ENCODE measurements at places on chromosomes 6 and 20.
A peak's percentile ranks its signal among the peaks of the same experiment; 100 is the strongest.

DNA sequence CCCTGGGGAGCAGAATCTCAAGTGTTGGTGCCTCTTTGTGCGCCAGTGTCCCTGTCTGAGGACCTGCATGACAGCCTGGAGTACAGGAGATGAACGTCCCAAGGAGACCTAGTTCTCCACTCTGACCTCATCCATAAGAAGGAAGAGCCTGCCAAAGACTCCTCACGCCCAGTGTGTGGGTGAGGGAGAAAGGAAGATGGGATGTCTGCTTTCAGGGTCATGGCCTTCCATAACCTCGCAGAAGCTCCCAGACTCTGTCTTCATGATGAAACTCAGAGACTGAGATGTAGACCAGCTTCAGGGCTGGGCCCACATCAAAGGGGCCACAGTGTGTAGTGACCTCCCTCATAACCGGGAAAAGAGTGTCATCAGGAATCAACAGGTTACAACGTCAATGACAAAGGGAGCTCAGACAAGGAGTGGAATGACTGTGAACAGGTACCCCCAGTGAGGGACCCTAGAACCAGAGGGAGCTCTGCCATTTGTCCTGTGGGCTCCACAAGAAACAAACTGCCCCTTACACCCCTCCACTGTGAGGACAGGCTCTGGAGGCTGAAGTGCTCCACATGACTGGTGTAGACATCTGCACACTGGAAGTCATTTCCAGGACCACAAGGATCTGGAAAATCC, 8.1 kb downstream of the HLA-DQB1 start:
- no peak for DNase-seq

GRCh38 chr20:58522666-58523065, 7.5 kb upstream of the APCDD1L start:
- no peak for DNase-seq

DNA sequence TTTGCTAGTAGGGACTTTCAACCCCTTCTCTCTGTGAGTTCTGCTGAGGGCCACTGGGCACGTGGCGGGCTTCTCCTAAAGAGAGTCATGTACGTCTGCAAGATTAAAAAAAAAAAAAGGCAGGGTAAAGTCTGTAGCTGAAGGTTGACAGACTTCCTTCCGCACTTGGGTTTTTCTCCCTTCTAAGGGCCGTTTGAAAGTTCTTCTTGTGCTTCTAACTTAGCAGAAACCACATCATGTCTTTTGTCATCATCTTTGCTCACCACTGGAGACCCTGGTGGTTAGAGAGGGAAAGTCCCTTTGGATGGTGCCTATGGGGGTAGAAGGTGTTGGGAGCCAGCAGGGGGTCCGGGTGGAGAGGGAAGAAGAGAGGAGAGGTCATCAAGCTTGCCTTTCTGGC, 31.4 kb downstream of the PRDM1 start:
- DNase-seq, result no peak

DNA sequence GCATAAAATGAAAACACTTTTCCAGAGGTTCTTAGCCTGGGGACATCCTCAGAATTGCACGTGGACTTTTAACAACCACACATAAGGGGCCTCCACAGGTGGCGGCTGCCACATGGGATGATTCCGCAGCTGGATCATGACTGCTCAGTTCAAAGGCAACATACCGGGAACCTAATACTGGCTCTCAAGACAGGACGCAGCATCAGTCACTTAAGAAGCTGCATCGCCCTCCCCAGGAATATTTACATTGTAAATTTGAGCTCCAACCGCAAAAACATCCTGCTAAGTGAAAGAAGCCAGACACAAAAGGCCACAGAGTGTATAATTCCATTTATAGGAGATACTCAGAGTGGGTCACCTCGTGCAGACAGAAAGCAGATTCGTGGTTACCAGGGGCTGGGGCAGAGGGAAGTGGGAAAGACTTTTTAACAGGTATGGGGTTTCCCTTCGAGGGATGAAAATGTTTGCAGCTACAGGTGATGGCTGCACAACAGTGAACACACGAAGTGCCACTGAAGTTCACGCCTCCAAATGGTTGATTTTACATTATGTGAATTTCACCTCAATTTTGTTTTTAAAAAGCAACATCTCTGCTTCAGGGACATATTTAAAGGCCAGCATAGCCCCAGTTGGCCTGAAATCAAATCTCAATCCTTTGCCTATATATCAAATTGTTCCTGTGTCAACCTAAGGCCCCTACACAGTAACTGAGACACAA, 141.5 kb downstream of the BMP7 start:
- DNase-seq, result no peak

GRCh38 chr6:11296449-11297375, 64.2 kb upstream of the NEDD9 start:
- DNase-seq, result no peak

DNA sequence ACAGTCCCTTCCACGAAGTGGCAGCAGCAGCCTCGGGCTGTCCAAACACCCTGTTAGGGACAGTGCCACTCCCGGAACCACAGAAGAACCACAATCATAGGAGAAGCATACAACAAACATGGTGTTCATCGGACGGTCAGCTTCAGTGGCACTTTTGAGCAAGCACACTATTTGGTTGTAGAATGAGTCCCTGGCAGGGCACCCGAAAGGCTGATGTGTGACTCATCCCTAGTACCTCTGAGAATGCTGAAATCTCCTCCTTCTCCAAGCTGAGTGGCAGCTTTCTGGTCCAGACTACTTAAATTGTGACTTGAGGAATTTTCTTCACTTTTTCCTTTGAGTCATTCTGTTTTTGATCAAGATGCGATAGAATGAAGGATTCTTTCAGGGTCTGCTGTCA, 282.5 kb downstream of the ESR1 start:
- DNase-seq, result peak; percentile 73

DNA sequence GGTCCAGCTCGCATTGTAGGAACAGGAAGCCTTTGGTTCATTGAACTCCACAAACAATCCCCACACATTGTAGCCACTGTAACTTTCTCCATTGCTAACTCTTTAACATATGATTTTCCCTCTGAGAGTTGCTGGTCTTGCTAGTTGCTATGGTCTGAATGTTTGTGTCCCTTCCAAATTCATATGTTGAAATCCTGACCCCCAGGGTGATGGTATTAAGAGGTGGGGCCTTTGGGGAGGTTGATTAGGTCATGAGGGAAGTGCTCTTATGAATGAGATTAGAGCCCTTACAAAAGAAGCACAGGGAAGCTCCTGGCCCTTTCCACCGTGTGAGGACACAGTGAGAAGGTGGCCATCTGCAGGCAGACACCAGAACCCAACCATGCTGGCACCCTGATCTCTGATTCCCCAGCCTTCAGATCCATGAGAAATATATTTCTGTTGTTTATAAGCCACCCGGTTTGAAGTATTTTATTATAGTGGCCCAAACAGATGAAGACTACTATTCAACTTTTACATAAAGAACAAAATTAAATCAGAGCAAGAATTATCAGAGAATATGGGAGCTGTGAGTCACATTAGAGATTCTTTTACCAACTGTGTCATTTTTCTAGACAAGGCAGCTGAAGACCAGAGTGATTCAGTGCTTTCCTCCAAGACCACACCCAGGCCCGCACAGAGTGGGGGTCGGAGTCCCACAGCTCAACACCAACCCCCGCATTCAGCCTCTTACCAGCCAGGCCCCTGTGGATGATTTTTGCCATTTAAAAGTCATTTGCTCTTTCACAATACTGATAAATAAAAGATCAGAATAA, 143.0 kb downstream of the SAMD5 start:
- DNase-seq, result peak; percentile 7

DNA sequence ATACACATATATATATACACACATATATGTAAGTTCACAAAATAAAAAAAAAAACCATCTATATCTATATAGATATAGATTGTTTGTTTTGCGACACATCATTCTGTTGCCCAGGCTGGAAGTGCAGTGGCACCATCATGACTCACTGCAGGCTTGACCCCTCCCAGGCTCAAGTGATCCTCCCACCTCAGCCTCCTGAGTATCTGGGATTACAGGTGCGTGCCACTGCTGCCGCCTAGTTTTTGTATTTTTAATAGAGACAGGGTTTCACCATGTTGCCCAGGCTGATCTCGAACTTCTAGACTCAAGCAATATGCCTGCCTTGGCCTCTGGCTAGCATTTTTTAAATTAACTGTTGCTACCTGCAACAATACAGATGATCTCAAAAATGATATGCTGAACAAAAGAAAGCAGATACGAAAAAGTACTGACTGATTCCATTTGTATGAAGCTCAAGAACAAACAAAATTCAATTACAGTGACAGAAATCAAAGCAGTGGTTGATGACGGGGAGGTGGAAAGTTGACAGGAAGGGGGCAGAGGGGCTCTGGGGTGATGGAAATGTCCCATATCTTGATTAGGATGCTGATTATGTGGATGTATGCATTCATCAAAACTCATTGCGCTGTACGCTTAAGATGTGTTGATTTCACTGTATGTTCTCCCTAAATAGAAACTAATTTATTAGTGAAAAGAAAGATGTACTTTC, 49.6 kb downstream of the ATXN1 start:
- peak; percentile 95 for DNase-seq

- DNase-seq, result no peak
These were observed 268.5 kb downstream of the TAF4 start for GRCh38 chr20:61797200-61797599.

DNA sequence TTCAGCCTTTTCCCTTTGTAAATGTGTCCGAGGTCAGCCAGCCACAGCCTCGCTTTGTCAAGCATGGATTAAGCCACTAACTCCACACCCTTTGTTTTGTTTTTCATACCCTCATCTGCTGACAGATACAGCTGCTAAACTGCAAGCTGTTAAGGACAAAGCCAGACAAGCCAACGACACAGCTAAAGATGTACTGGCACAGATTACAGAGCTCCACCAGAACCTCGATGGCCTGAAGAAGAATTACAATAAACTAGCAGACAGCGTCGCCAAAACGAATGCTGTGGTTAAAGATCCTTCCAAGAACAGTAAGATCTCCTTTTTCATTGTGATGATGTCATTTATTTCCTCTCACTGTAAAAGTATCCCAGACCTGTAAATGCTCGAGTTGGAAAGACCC, 269.3 kb downstream of the ARHGAP18 start:
- DNase-seq, result peak; percentile 11

- DNase-seq, result no peak
These were observed 111.1 kb upstream of the DUSP22 start for GRCh38 chr6:181049-181654.

DNA sequence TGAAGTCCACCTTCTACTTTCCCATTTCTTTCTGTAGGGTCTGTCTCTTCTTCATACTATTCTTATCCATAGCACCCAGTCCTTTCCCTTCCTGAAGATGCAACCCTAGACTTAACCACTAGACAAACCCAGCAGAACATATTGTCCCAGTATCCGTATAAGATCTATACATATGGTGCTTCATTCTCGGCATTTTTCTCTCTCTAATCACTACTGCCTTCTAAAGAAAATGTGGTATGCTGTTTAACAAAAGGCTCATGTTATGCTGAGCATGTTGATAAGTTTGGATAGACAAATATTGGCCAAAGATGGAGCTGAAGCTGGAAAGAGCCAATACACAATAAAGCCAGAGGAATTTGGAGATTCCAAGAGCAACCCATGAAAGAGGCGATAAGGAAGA, 212.6 kb downstream of the MAFB start:
- DNase-seq, result no peak

DNA sequence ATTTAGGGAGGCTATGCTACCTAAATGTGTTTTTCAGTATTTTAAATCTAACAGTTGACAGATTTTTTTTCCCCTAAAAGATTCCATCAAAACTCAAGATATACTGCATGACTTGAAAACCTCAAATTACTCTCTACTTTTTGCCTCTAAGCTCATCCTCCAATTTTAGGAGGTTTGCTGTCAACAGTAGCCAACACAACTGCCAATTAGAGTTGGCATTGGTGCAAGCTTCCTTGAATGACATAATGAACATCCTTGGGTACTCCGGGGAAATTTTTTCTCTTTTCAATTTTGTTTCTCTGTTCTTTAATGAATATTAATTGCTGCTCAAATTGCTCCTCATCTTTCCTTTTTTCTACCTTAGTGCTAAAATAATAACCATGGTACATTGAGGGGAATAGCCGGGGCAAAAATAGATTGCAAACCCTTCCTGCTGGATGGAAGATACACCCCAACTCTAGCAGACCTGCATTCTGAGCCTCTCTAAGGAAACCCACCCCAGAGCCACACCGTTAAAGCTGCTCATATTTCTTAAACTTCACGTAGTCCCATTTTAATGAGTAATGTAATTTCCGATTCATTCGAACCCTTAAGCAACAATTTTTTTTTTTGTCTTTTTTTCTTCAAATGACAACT, 34.3 kb downstream of the SLC22A23 start:
- no peak for DNase-seq

- DNase-seq, result no peak
These were observed 15.2 kb downstream of the VNN1 start for GRCh38 chr6:132698608-132699007.

- no peak for DNase-seq
These were observed 122.6 kb upstream of the PLCB4 start for GRCh38 chr20:8946036-8946940.

- peak; percentile 92 for DNase-seq
These were observed 84.4 kb downstream of the GMPR start for GRCh38 chr6:16322666-16323312.

DNA sequence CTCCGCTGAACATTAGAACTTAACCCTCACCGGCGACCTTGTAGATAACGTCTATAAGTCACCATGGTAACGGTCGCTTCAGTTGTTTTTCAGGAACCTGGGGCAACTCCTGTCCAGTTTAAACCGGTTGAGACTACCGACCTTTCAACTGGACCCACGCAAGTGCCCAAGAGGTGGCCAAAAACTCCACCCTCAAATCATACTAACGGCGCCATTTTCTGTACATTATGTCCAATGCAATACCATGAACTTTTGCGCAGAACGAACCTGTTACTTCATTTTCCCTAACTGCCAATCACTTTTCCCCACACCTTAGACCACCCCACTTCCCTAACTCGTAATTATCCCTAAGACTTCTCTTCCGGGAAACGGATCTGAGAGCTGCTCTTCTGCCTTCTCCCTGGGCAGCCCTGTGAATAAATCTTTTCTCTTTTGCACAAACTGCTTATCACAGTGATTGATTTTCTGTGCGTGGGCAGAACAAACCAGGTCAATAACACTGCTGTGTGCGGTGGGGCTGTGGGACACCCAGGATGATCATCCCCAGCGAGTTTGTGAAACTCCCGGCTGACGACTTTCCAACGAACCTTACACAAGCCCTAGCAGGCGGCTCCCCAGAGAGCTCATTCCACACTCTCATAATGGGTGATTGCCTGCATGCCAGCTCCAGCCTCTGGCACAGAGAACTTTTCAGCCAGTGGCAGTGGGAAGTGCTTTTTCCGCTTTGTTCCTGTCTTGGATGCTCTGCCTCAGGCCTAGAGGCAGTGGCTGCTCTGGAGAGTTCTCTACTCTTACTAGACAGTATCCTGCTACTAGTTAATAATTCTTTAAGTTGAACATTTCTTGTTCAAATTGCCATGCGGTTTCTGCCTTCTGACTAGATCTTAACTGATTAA, 28.6 kb downstream of the GPX5 start:
- DNase-seq, result peak; percentile 10

DNA sequence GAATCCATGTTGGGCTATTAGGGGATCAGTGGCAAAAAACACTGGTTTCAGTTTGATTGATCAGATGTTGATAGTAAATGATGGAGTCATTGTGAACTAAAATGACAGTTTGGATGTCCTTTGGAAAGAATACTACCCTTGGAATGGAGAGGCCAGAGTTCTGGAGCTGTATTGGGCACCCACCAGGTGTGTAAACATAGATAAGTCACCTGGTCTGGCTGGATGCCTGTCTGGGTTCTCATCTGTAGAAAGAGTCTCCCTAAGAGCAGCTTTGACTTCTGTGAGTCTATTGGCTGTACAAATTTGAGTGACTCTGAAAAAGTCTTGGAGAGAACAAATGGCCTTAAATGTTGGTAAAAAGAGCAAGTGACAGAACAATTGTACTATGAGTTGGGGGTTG, 115.0 kb downstream of the SCP2D1 start:
- DNase-seq, result no peak

GRCh38 chr6:109143191-109143590, 47.9 kb downstream of the CEP57L1 start:
- DNase-seq, result no peak
